ENCODE measurements at places on chromosomes 3 and 15. TPM values are rescaled to one million over a fixed set of nuclear protein-coding genes. Genes with fewer than 3 reads are reported as not detected.

CLDN1 gene
- total RNA-seq = 0.39 TPM

COL6A6 gene
- not detected for total RNA-seq

PPP1R14D gene
- total RNA-seq = not detected

QRICH1 gene
- 138 TPM for total RNA-seq

SLC25A38 gene
- total RNA-seq = 44.3 TPM

Data from T-helper 2 cell treated with Interferon-gamma antibody and Interleukin-4, amounts not matched to agents 100 ng/mL and 5 ng/mL, for 36 hours (primary cell).